ENCODE measurements at places on chromosomes 2 and 18.

DNA sequence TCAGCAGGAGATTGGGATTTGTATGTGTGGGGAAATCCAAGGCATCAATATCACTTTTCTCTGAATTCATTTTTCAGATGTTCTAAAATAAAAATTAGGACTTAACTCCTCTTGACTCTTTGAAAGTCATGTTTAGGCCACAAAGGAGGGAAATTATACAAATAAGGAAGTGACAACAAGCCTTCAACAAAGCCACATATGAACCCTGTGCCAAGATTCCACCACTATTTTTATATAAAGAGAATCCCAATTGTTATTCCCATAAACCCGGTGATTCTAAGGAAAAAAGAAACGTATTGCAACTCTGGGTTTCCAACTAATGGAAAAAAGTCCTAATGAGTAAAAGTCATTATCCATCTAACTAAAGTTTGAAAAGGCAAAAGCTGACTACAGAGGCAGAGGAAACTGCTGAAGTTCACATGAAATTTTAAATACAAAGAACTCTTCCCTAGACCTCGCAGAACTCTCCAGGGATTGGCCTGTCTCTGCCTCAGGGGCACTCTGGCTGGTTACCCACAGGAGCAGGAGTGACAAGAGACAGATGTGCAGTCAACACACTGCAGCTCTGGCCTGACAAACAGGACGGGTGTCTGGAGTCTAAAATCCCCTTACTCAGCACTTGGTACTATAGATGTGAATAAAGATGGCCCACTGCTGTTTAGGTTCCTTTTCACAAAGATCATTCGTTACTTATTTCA, 11.5 kb downstream of the NPC1 start:
- no peak for DNase-seq

DNA sequence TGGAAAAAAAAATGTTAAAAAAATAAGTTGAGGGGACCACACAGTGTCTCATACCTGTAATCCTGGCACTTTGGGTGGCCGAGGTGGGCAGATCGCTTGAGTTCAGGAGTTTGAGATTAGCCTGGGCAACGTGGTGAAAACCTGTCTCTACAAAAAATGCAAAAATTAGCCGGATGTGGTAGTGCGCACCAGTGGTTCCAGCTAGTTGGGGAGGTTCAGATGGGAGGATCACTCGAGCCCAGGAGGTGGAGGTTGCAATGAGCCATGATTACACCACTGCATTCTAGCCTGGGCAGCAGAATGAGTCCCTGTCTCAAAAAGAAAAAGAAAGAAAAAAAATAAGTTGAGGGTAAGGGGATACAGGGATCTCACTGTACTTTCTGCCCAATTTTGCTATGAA, 6.1 kb upstream of the KYNU start:
- no peak for DNase-seq

DNA sequence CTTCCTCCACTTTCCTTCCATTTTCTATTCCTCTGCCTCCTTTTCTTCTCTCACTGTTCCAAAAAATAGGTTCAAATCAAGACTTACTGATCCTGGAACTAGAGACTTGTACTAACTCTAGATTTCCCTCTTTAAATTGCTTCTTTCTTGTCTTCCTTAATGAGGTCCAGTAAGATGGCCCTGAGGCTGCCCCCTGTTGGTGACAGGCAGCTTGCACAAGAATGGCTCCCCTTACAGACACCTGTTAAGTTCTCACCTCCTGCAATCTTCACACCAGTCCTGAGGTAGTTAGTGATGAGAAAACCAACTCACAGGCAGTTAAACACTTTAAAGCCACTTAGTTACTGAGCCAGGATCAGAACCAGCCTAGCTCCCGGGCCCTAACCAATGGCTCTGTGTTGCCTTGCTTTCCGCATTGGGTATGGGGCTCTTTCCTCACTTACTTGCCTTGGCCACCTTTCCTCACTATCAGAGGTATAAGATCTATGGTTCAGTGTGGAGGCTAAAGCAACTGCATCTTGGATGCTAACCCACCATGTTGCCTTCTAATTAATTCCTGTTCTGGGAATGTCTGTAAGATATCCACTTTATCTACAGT, 130.6 kb downstream of the AKAIN1 start:
- no peak for DNase-seq

- DNase-seq: no peak
Observed at GRCh38 chr2:65527451-65528240, 95.2 kb upstream of the SPRED2 start.

Measured in progenitor cell of endocrine pancreas (in vitro differentiated cells).